Activated CD4-positive, CD25-positive, alpha-beta regulatory T cell (primary cell): ENCODE measurements at places on chromosomes 2 and 18.

DNA sequence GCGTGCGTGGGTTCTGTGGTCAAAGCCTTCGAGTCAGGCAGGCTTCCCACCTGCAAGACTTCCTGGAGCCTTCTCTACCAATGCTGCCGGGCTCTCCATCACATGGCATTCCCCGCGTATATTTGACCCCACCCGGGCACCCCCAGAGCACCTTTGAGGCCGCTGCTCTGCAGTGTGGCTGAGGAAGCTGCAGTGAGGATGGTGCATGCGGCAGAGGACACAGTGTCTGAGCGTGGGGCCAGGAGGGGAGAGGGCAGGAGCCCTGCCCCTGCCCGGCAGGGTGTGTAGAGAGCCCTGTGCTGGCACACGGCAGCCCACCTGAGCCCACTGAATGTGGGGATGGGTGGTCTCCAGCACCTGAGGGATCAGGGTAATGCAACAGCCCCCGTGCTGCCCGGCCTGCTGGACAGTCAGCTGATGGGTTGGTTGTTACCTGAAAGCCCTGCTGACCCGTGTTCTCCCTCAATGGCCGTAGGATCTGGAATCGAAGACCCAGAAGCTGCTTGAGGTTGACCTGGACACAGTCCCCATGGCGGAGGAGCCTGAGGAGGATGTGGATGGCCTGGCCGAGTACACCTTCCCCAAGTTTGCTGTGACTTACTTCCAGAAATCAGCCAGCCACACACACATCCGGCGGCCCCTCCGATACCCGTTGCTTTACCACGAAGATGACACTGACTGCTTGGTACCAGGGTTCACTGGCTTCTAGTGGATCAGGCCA, 36.8 kb upstream of the GPR17 start:
- no peak for DNase-seq

- DNase-seq: no peak
Measured at GRCh38 chr2:195047955-195048354, 609.1 kb upstream of the SLC39A10 start.

DNA sequence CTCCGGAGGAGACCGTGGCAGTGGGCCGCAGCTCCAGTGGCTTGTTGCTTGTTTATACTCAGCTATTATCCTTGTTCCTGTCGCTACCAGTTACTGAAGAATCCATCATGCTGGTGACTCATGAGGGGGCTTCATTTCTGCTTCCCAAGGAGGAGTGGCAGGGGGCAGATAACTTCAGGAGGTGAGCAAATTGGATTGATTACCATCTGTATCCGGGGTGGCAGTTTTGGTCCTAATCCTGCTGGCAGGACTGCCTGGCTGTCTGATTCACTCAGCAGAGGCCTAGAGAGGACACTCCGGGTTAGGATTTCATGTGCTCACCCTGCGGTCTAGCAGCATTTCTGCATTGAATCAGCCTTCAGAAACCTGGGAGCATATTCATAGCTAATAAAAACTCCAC, 230.0 kb downstream of the ACTR3 start:
- DNase-seq: no peak

- DNase-seq: no peak
Measured at GRCh38 chr2:177806025-177806424, 266.6 kb downstream of the PDE11A start.

DNA sequence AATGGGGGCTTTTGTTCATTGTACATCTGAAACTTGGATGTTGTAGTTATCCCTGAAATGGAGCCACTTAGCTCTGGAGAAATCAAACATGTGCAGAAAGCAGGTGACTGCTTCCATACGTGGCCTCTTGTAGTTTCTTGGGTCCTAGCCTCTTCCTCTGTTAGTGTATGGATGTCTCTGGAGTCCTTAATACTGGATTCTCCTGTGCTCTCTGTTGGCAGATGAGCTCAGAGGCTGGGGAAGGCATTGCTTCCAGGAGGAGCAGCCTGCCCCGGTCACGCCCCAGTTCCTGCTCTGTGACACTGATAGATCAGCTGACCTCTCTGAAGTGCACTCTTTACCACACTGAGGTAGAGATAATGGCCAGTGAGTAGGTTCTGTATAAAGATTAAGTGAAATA, 176.2 kb downstream of the LDLRAD4 start:
- DNase-seq: no peak

DNA sequence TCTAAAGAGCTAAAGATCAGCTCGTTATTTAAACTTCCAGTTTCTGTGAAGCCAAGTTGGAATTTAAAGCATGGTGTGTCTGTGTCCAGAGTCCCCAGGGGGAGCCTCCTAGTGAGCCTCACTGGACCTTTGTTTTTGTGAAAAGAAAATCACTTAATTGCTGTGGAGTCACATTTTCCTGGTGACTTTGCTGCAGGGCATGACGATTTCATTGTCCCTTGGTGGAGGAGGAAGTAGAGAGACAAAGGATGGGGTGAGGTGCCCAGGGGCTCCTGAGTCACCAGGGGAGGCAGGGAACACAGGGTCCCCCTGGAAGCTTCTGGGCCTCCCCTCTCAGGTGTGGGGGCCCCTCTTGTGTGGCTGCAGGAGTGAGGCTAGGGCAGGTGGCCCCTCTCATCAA, 19.7 kb downstream of the ATP6V1C2 start:
- DNase-seq: no peak

DNA sequence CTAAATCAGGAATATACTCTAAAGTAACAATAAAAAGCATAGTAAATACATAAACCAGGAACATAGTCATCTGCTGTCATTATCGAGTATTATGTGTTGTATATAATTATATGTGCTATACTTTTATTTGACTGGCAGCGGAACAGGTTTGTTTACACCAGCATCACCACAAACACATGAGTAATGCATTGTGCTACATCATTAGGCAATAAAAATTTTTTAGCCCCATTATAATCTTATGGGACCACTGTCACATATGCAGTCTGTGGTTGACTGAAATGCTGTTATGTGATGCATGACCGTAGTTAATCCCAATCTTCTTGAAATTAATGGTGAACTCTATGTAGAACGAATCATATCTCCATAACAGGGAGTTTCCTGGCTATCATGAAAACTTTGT, 136.7 kb upstream of the ZFP36L2 start:
- no peak for DNase-seq

- no peak for DNase-seq
Measured at GRCh38 chr2:12320027-12320734, 396.6 kb upstream of the TRIB2 start.

DNA sequence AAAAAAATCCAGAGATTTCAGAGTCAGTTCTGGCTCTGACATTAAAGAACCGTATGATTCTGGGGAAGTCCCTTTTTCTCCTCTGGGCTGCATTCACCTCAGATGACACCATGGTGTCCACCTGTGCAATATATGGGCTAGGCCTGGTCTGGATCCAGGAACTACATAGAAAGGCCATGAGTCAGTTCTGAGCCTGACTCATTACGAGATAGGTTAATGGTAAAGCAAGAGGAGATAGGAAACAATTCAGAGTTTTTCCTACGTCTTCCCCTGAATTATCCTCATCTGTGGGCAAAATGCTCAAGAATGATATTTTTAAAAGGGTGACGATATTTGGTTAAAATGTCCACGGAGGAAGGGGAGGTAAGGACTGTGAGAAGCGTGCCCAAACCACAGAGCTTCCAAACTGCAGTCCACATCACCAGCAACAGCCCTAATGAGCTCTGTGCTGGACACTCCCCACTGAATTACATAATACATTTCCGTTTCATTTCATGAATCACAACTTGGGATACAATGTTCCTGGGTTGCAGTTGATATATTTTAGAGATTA, 180.1 kb upstream of the OSR1 start:
- no peak for DNase-seq
